ENCODE measurements at places on chromosomes 7 and 10. TPM values are rescaled to one million over a fixed set of nuclear protein-coding genes. Genes with fewer than 3 reads are reported as not detected.

Gene CALY
- 0.77 TPM for total RNA-seq

Gene TMEM236
- 1.5 TPM for total RNA-seq

DNA sequence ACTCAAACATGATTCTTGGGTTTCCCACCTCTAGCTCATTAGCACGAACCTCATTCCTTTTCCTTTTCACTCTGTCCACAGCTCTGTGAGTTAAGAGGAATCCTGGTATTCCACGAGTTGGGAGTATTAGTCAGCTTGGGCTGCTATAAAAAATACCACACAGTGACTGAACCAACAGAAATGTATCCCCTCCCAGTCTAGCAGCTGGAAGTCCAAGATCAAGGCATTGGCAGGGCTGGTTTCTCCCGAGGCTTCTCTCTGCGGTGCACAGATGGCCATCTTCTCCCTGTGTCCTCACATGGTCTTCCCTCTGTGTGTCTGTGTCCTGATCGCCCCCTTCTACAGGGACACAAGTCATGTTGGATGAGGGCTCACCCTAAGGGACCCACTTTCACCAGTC is 261.6 kb downstream of the TNS3 start:
- no peak for DNase-seq
- H3K36me3 ChIP-seq: no peaks in the 10 kb centered on the region
- no peaks in the 10 kb centered on the region for H3K27me3 ChIP-seq
- H3K4me3 ChIP-seq: no peak overlapping the region
- H3K27ac ChIP-seq: no peak overlapping the region

DNA sequence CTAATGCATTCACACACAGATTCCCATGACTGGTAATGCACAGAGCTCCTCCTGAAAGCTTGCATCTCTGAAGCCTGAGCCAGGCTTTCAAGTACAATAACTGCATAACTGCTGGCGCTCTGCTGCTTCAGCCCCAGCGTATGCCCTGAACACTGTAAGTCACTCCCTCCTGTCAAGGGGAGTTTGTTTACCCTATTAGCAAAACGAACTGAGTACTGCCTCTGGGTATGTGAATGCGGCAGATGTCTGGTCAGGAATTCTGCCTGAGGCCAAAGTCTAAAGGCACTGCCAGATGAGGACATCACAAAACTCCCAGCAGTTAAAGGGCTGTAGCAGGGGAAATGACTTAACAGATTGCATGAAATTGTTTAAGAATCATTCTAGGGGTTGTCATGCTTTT is 97.7 kb downstream of the NRCAM start:
- no peak for DNase-seq
- no peaks in the 10 kb centered on the region for H3K36me3 ChIP-seq
- no peaks in the 10 kb centered on the region for H3K4me1 ChIP-seq
- H3K27ac ChIP-seq: no peak overlapping the region
- no peak overlapping the region for H3K4me3 ChIP-seq
- H3K27me3 ChIP-seq: no peaks in the 10 kb centered on the region
